ENCODE measurements at places on chromosomes 13 and 19.

GRCh38 chr13:34412817-34413375 is 529.2 kb upstream of the NBEA start:
- DNase-seq: no peak

DNA sequence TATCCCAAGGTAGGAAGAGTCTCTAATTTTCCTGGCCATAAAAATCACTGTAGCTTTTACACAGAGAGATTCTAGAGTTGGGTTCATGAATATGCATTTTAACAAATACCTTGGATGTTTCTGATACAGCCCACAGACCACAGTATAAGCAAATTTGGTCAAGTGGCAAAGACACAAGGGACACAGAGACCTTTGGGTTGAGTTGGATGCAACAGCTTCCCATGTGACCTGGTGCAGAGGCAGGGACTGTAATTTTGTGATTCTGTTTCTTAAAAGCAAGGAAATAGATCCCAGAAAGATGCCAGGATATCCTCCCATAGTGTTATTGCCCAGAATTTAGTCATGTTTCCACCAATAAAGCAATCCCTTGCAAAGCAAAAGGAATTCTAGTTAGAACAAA is 27.0 kb downstream of the FPR3 start:
- no peak for DNase-seq

DNA sequence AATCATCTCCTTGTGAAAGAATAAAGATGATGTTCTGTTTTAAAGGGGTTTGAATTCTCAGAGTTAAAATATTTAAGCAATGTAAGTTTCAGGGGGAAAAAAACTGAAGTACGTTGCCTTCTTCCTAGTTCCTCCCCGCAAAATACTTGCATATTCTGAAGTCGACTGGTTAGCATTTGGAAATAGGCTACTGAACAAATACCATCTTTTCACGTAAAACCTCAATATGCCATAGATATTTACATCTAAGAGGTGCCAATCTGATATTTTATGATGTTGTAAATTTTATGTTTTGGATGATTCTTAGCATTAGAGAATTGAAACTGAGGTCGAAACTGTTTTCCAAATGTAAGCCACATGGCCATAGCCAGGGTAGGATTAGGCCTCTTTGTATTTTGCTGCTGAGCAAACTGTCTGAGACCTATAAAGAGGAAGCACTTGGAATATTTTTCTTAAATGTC is 138.3 kb downstream of the FLT1 start:
- no peak for DNase-seq

- no peak for DNase-seq
These were observed 42.9 kb downstream of the LPAR6 start for GRCh38 chr13:48369988-48370387.

GRCh38 chr13:59780058-59780457 is 383.7 kb downstream of the DIAPH3 start:
- DNase-seq: no peak

DNA sequence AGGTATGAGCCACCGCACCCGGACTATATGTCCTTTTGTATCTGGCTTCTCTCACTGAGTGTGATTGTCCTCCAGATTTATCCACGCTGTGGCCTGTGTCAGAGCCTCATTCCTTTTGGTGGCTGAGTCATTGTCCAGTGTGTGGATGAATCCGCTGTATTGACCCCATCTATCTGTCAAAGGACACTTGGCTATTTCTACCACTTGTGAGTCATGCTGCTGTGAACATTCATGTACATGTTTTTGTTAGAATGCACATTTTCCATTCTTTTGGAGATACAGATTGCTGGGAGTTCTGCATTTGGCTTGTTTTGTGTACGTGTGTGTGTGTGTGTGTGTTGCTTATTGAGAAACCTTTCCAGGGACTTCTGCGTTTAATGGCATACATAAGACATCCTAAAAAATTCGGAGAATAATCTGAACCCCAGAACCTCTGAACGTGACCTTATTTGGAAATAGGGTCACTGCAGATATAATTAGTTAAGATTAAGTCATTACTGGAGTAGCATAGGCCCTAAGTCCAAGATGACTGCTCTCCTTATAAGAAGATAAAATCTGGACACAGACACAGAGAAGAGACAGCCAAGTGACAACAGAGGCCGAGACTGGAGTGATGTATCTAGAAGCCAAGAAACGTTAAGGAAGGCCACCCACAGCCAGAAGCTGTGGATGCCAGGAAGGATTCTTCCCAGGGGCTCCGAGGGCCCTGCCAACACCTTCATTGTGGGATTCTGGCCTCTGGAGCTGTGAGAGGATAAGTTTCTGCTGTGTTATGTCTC is 4.9 kb upstream of the GIPC3 start:
- DNase-seq: no peak

DNA sequence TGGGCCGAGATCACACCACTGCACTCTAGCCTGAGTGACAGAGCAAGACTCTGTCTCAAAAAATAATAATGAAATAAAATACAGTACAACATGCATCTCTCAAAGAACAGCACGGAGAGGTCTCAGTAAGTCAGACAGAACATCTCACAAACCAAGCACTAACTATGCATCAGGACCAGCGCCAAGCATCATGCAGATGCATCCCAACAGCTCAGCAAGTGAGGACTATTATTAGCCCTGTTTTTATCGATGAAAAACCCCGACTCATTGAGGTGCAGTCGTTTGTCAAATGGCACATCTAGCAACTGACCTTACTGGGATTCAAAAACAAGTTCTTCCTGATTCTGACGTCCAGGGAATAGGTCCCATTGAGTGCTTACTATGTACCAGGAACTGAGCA is 3.8 kb downstream of the C19orf47 start:
- DNase-seq: no peak

DNA sequence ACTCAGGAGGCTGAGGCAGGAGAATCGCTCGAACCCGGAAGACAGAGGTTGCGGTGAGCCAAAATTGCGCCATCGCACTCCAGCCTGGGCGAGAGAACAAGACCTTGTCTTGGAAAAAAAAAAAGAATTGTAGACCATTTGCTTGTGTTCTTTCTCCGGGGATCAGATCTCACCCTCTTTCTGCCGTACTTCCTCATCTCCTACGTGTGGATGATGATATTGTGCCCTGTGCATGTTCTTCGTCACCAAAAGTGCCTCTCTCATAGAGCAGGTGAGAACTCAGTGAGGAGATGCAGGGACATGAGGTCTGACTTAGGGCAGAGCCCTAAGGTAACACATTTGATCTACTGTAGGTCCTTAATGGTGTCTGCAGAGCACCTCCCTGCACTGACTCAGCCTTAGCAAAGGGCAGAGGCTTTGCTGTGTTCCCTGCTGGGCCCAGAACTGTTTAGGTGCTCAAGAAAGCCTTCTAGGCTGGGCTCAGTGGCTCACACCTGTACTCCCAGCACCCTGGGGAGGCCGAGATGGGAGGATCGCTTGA is 1.3 kb downstream of the APOC2 start:
- DNase-seq: no peak

- DNase-seq: no peak
These were observed 7.8 kb upstream of the KLF16 start for GRCh38 chr19:1871140-1871597.

DNA sequence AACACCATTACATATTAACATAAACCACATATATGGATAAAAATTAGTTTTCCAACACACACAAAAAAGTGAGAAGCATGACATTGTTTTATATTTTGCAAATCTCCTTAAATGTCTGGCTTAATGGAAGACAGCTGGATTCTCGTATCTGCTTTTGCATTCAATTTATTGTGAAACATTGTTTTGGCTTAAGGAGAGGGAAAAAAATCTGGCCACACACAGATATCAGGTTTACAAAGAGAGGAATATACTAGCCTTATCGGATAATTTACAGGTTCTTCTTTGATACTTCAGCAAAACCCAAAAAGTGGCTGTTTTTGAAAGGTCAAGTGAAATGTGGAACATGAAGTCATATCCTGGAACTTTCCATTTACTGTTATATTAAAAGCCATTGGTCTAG is 523.5 kb upstream of the ARGLU1 start:
- no peak for DNase-seq

- DNase-seq: no peak
These were observed 631.3 kb downstream of the EFNB2 start for GRCh38 chr13:105904034-105904742.

DNA sequence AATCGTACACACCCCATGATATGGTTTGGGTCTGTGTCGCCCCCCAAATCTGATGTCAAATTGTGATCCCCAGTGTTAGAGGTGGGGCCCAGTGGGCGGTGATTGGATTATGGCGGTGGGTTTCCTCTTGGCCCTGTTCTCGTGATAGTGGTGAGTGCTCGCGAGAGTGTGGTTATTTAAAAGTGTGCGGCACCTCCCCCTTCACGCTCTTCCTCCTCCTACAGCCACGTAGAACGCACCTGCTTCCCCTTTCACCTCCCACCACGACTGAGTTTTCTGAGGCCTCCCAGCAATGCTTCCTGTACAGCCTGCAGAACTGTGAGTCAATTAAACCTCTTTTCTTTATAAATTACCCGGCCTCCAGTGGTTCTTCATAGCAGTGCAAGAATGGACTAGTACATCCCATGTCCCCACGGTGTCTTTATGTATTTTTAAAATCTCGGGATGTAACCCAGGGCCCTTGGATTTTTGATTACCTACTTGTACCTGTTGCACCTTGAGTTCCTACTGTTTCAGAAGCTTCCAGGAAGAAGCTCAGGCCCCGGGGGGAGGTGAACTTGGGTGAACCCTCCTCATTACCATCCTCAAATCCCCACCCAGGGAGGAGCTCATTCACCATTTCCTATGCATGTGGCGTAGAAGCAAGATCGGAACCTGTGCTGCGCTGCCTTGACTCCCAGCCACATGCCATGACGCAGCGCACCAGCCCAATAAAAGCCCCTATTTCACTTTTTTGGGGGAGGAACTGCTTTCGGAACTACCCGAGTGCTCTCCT is 52.4 kb downstream of the TEX29 start:
- DNase-seq: no peak
